ENCODE measurements at places on chromosomes 6 and 20.

- DNase-seq: no peak
Measured at GRCh38 chr6:39927159-39927558, 7.1 kb downstream of the MOCS1 start.

GRCh38 chr6:45156075-45156474 lies 172.1 kb upstream of the RUNX2 start:
- peak; percentile 2 for DNase-seq

DNA sequence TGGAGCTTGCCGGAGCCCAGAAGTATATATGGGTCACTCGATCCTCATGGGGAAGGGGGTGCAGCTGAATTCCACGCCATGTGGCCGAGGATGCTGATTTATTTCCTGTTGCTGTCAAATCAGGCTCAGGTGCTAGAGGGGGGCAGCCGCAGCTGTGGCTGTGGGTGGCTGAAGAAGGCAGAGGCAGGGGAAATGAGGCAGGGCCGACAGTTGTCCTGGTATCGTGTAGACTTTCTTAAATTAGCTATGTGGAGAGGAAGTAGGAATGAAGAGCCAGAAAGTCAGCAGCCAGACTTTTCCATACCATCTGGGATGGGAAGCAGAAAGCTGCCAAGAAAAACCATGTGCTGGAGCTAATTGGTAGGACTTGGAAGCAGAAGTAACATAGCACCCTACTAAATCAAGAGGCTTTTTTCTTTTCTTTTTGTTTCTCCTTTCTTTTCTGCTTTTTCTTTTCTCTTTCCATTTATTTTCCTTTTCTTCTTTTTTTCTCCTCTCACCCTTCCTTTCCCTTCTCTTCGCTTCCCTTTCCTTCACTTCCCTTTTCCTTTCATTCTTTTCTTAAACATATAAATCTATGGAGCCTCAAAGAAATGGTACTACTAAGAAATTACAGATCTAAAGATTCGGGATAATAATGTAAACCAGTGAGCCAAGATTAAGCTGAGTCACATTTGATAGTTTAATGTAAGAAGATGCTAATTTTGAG lies 90.6 kb upstream of the CD83 start:
- DNase-seq: no peak

- no peak for DNase-seq
Measured at GRCh38 chr6:154360476-154360875, 3.9 kb upstream of the IPCEF1 start.

DNA sequence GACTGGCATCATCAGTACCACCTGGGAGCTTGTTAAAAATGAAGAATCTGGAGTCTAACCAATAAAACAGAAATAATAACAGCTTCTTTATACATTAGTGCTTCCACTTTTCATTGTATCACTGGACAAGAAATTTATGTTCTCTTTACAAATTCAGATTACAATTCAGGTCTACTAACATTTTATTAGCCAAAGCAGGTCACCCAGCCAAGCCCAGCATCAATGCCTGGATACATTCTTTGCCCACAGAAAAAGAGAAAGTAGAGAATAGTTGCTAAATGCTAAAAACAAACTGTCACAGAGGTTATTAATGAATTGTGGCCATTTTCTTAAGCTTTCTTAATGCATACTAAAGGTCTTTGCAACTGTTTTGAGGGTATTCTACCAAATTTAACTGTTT lies 458.3 kb downstream of the BTBD3 start:
- no peak for DNase-seq

GRCh38 chr20:17570347-17571152 lies 675 bp downstream of the DSTN start:
- DNase-seq: peak; percentile 39

DNA sequence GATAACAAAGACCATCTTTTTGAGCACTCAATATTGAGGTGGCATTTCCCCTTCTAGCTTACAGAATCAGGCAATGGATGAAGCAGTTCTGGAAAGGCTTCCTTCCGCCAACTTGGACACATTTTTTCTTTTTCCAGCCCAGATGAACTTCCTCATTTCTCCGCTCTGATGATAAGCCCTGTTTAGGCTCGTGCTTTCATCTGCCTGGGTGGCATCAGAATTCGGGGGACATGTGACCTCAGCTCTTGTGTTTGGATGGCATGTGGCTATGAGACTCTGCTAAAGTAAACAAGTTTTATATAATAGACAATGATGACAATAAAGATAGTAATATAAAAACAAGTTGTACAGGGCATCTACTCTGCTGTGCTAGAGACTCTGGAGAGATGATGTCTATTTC lies 796.7 kb downstream of the DHX35 start:
- no peak for DNase-seq

- DNase-seq: no peak
Measured at GRCh38 chr6:16302721-16303552, 64.5 kb downstream of the GMPR start.

DNA sequence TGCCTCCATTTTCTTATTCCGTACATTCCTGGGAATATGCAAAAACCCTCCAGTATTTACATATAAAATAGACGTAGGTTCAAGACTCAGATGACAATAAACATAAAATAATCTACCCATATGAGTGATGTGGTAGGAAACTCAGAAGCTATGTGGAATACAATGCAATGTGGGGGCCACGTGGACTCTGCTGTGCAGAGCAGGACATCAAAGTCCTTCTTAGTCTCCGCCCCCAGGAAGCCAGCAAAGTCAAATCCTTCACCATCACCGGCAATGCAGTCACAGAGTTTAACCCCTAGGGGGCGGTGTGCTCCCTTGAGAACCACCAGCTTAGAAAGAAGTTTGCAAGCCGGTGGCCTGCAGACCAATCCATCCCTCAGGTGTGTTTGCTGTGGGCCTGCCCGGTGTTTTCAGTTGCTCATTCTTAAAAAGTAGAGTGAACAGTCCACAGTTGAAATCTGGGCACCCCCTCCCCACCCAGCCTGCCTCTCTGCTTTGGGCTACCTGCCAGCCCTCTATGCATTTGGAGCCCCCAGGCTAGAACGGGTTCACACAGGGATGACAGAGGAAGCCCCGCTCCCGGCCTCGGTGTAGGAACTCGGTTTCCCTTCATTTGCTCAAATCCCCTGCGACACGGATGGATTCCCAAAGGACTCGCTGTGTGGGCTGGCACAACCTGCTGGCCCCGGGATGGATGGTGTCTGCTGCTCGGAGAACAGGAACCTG lies 59.9 kb downstream of the SULF2 start:
- peak; percentile 87 for DNase-seq

DNA sequence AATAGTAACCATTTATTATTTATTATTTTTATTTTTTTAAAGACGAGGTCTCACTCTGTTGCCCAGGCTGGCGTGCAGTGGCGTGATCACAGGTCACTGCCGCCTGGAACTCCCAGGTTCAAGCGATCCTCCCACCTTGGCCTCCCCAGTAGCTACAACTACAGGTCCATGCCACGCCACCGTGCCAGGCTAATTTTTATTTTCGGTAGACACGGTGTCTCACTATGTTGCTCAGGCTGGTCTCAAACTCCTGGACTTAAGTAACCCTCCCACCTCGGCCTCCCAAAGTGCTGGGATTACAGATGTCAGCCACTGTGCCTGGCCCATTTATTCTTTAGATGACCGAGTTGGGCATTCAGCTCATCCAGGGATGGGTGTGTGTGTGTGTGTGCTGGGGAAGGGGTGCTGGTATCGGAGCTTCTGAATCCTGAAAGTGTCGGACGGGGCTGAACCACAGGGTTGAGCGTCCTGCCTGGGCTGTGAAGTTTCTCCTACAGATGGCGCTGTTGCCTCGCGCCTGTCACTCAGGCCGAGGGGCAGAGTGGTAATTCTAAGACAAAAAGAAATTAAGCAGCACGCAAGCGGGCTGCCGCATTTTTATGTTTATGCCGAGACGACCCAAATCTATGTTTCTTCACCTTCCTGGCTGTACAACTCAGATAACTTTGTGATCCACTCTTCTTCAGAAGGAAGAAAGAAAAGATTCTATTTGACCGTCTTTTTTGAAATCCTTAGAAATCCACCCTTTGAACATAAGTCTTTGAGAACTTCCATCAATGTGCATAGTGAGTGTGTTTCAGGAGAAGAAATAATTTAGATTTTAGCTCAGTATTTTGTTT lies 252.8 kb downstream of the CDH26 start:
- DNase-seq: peak; percentile 27

DNA sequence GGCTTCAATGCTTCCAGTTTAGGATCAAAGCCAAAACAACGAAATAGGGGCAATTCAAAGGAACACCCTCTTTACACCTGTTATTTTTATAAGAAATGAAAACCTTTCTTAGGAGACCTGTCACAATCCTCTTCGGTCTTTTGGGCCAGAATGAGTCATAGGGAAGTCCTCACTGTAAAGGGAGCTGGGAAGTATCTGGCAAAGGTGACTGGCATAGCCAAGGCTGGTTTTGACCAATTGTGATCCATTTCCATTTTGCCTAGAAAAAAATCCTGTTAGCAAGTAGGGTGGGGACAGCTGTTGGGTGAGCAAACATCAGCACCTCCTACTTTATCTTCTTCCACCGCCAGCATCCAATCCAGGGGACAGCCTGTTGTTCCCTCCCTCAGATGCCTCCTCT lies 343.2 kb upstream of the SULF2 start:
- no peak for DNase-seq

DNA sequence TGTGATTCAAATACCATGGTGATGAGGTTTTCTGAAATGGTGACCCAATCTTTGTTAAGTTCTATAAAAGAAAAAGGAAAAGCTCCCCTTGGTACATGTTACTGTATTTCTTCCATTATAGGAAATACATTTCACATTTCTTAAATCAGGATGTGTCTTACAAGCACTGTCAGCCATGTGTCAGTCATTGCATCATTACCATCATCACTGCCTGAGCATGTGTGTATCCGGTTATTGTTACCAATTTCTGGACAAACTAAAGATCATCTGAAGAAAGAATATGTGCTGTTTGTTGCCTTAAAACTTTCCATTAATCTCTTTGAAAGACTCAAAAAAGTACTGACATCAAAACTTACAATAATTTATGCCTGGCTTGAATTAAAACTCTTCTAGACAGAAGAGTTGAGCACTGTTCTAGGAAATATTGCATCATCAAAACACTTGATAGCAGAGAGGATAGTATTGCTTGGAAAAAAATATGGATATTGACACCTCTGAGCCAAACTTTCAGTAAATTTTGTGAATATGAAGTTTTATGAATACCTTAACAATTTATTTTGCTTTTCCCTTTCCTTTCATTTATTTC lies 7.1 kb upstream of the TSPYL1 start:
- DNase-seq: no peak

GRCh38 chr6:128161263-128161662 lies 260.4 kb upstream of the THEMIS start:
- DNase-seq: no peak

DNA sequence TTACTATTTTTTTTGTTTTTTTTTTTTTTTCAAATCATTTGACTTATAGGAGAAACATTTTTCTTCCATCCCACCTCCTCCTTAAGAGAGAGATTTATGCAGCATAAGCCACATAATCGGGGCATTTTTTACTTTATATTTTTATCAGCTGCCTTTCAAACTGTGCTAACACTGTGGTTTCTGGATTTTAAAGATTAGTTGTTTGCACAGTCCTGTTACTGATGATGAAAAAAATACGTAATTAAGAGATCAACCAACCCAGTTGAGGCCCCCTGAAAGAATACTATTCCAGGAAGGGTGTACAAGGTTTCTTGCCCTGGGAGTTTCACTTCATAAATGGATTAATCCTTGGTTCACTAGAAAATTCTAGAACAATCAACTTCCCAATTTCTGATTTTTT lies 68.3 kb downstream of the MMS22L start:
- DNase-seq: no peak

GRCh38 chr6:28802417-28803336 lies 121.1 kb downstream of the TRIM27 start:
- no peak for DNase-seq

DNA sequence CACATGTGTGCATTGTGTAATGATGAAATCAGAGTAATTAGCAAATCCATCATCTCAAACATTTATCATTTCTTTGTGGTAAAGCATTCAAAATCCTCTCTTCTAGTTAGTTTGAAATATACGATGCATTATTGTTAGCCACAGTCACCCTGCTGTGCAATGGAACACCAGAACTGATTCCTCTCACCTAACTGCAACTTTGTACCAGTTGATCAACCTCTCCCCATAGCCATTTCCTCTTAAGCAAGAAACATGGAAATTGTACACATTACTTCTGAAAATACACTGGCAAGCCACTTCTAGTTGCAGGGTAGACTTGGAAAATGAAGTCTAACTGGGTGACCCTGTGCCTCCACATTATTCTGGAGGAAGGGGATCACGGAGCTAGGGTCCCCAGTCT lies 58.1 kb upstream of the ESR1 start:
- no peak for DNase-seq

GRCh38 chr6:13527671-13528056 lies 40.3 kb upstream of the GFOD1 start:
- no peak for DNase-seq

GRCh38 chr6:20135677-20136268 lies 76.5 kb downstream of the MBOAT1 start:
- no peak for DNase-seq

All from NCI-H2029 treated with DMSO at 0.1 percent for 48 hours (cell line).